ENCODE measurements at places on chromosomes 7 and 10.

- no peak for DNase-seq
Observed at GRCh38 chr7:37236906-37237305, 211.8 kb downstream of the ELMO1 start.

DNA sequence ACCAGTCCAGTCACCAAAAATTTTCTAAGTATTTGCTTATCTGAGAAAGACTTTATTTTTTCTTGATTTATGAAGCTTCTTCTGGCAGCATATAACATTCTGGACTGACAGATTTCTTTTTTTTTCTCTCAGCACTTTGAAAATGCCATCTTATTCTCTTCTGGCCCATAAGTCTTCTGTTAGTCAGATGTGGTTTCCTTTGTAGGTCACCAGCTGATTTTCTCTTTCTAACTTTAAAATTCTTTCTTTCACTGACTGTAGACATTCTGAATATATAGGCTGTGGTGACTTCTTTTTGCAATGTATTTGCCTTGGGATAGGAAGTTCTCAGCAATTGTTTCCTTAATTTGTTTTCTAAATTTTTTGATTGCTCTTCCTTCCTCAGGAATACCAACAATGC lies 172.5 kb downstream of the CCDC7 start:
- DNase-seq, result no peak

DNA sequence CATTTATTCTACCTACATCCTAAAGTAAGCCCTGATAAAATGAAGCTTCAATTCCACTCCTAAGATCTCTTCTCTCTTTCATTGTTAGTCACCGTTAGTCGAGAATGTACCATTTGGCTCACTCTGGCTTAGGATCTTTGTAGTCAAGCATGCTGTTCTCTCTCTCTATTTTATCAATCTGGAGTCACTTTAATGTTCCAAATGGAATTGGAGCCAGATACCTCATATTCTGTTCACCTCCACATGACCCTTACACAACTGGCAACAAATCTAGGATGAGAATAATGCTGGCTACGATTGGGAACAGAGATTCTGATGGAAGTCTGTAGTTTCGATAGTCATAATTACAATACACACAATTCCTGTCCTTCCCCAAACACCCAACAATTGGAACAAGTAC lies 213.7 kb downstream of the TWIST1 start:
- DNase-seq, result no peak

DNA sequence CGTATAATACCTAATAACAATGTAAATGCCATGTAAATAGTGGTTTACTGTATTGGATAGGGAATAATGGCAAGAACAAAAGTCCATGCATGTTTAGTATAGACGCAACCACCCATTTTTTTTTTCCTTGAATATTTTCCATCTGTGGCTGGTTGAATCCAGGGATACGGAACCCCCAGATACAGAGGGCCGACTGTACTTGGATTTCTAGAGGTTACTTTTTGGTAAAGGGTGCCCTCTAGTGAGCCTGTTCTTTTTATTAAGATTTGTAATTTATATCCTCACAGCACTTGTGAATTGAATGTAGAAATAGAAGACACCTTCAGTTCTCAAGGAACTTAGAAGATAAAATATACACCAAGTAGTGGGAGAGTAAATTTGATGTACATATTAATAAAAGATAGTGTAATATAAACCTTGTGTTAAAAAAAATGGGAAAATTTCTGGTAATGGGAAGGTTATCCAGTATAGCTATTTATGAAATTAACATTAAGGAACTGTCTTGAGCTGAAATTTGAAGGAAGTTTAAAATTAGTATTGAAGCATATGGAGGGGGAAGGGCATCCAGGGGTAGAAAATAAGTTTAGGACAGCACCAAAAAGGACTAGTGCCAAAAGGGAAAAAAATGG lies 32.0 kb downstream of the EXOC6 start:
- no peak for DNase-seq

- DNase-seq, result no peak
Observed at GRCh38 chr10:1384026-1384425, 327.8 kb downstream of the WDR37 start.

- DNase-seq, result no peak
Observed at GRCh38 chr10:71217266-71218045, 5.1 kb downstream of the UNC5B start.

GRCh38 chr10:17113346-17113745 lies 16.3 kb downstream of the CUBN start:
- DNase-seq, result no peak

GRCh38 chr10:96641396-96642295 lies 54.8 kb upstream of the TM9SF3 start:
- no peak for DNase-seq

- DNase-seq, result no peak
Observed at GRCh38 chr10:60446851-60447250, 57.2 kb upstream of the ANK3 start.

DNA sequence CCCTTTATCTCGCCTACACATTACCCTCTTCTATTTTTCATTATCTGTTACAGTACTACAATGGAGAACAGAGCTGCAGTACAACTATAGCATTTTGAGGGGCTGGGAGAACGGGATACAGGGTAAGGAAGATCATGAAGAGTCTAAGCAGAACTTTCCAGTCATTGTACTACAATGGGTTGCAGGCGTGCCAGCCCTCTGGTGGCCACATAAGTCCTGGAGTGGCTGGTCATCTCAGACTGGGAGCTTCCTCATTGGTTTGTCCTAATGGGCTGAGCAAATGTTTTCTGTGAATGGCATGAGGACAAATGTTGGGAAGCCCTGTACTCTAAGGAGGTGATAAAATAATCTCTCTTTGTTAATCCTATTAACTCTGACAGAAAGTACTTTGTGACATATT lies 33.0 kb downstream of the TMEM106B start:
- no peak for DNase-seq
